ENCODE measurements at places on chromosomes 11 and 22.

DNA sequence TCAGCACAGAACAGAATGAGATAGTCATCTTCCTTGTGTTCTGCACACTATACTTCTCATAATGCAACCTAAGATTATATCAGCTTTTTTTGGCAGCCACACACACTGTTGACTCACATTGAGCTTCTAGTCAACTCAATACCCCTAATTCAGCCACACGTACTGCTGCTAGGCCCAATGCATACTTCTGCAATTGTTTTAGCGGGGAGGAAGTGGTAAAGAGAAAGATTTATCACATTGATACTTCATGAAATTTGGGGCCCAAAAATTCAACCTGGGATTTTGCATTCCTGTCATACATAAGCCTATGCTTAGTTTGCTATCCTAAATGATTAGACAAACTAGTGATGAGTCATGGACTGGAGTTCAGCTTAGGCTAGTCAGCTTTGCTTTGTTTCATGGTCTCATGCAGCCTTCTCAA is 8.6 kb upstream of the UPB1 start:
- no peak for DNase-seq

GRCh38 chr11:78460471-78460870 is 42.9 kb upstream of the GAB2 start:
- DNase-seq, result no peak

DNA sequence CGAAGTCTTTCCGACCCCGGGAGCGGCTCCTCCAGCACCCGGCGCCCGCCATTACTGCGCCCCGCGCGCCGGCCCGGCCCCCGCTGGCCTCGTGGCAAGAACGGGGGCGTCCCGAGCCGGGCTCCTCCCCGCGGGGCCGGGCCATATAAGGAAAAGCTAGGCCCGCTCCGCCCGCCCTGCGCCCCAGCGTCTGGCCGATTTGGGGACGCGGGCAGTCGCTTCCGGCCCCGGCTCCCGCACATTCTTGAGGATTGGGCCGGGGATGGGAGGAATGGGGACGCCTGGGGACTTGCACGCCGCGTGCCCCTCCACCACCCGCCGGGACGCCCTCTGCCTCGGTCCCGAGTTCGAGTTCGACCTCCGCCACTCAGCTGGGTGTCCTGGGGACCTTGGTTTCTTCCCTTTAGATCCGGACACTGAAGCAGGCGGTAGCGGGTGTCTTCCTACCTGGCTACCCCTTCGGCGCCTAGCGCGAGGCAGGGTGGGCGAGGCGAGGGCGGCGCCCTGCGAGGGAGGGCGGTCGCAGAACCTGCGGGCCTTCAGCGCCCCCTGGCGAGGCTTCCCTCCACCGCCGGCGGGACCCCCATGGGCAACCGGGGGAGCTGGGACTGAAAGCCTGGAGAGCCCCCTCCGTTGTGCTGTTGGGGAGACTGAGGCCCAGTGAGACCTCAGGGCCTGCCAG is 3.8 kb downstream of the SMTN start:
- DNase-seq, result peak; percentile 77

GRCh38 chr22:29702931-29703501 is 16.8 kb upstream of the CABP7 start:
- DNase-seq, result no peak

DNA sequence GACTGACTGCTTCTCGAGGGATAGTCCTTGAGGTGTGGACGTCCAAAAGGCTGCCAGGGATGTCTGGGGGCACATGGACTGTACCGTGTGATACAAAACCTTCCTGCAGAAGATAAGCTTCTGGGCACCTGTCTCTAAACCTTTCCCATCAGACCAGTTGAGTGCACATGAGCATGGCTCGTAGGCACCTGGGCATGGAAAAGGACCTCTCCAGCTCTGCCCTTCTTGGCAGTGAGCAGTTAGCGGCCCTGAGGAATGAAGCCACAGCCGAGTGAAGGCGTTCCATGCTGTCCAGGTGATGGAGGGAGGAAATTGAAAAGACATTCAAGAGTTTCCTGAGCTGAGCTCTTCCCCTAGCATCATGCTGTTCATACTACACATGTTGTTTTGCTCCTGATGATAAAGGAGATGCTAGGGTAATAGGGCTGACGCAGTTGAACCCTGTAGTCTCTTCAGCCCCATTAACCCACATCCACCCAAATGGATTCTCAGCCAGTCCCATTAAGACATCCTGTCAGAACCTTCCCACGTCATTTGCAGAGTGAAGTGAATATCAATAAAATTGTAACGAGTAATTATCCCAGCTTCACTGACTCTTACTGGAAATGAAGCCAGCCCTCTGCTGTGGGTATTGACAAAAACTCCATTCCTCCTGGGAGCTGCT is 138.6 kb downstream of the KIRREL3 start:
- no peak for DNase-seq

- no peak for DNase-seq
Observed at GRCh38 chr11:9038541-9038940, 34.7 kb upstream of the NRIP3 start.

- no peak for DNase-seq
Observed at GRCh38 chr22:25357132-25357455, 137.7 kb downstream of the CRYBB2 start.

- DNase-seq, result no peak
Observed at GRCh38 chr11:121180183-121180582, 79.1 kb downstream of the TECTA start.

GRCh38 chr11:79501707-79502106 is 60.9 kb upstream of the TENM4 start:
- no peak for DNase-seq

- no peak for DNase-seq
Observed at GRCh38 chr11:2077061-2077802, 62.0 kb downstream of the IGF2 start.

- no peak for DNase-seq
Observed at GRCh38 chr11:122069707-122070360, 46.2 kb downstream of the BLID start.

GRCh38 chr22:25137577-25138525 is 61.8 kb upstream of the CRYBB3 start:
- no peak for DNase-seq

GRCh38 chr11:57597916-57598830 is 688 bp downstream of the SERPING1 start:
- DNase-seq, result no peak

GRCh38 chr22:46071451-46072109 is 78.7 kb upstream of the PPARA start:
- no peak for DNase-seq

DNA sequence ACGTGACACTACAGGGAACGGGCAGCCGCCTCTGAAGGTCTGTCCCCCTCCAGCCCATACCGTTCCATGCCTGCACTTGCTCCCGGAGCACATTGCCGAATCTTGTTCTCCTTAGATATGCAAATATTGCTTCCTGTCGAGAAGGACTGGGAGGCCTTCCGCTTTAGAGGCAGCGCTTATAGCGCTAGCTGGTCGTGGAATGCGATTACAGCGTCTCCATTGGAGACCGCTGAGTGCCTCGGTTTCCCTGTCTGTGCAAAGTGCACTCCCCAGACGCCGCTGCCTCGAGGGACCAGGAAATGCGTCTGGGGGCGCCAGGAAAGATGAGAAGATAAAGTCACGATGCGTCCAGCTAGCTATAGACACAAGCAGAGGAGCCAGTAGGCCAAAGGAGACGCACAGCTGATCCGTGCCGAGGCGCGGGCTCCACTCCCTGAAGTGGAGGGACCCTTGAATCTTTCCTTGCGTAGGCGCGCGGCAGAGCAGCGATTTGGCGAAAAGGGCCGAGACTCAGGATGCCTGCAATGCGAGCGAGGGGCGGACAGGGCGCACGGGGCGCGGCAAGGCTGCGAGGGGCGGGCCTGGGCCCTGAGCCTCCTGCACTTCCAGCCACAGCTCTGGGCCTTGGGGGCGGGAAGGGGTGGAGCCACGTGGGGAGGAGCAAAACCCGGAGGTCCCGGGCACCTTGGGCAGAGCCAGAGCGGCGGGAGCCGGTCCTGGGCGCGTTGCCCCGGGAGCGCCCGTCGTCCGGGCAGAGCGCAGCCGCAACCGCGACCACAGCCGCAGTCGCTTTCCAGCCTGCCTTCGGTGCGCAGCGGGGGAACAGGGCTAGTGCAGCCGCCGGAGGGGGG is at the start of gene RASSF10:
RASSF10 (plus strand) TSS at position 692 of the 851 bp plus-strand sequence. CDS start 261 bp downstream, outside the sequence.
- no peak for DNase-seq

- no peak for DNase-seq
Observed at GRCh38 chr11:44865866-44866272, 84.8 kb downstream of the TP53I11 start.

- no peak for DNase-seq
Observed at GRCh38 chr11:33721426-33721825, 14.8 kb downstream of the CD59 start.

DNA sequence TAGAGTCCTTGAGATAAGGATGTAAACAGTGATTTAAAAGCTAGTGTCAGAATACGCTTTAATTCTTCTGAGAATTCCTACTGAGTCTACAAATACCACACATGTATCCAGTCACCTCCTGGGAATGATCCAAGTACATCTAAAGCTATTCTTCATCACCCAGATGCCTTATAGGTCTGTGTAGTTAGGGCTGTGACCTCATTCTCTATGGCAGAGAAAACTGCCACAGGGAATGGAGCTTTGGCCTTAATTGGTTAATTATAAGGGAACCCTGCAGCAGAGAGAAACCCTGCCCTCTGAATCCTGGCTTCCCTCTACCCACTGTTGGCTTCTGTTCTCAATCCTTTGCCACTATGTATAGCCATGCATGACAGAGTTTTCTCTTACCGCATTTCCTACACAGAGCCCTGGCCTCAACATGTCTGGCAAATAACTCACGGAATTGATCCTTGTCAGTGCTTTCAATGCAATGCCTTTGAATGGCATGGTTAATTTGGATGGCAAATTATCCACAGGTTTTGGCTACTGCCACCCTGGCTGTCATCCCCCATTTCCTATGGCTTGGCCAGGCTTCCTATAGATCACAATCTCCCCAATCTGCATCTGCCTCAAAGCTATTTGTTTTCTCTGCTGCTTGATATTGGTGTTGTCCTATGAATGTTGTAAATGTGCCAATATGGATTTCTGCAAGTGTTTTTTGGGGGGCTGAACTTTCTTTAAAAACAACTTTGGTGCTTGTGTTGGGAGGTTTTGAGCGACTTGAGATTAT is 2.9 kb downstream of the DIXDC1 start:
- DNase-seq, result no peak

GRCh38 chr11:123299721-123300120 is 104.7 kb upstream of the CLMP start:
- DNase-seq, result no peak

DNA sequence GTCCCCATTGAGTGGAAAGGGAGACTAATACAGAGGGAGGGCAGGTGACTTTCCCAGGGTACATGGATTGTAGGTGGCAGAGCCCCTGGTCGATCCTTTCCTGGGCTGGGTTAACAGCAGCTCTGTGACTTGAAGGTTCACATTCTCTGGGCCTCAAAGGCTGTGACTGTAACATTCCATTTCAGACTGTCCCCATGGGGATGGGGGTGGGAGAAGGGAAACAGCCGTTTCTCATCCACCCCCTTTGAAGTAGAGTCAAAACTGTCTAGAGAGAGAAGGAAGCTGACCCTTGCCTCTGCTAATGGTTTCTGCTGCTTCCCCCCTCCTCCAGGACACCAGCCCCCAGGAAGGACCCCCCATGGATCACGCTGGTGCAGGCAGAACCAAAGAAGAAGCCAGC is 19.2 kb downstream of the MICALL1 start:
- no peak for DNase-seq

GRCh38 chr11:40435344-40435743 is 1024.1 kb downstream of the LRRC4C start:
- no peak for DNase-seq
